ENCODE measurements at places on chromosomes 2 and 18. TPM values are rescaled to one million over a fixed set of nuclear protein-coding genes. Genes with fewer than 3 reads are reported as not detected.

FKBP7 gene
- 46.1 TPM for polyA plus RNA-seq

C2orf42 gene
- 14.4 TPM for polyA plus RNA-seq

PLGLB1 gene
- 15.9 TPM for polyA plus RNA-seq

CPSF3 gene
- 56.0 TPM for polyA plus RNA-seq

ZEB2 gene
- polyA plus RNA-seq = 2.2 TPM

ASPRV1 gene
- polyA plus RNA-seq = 7.7 TPM

MYO5B gene
- 0.42 TPM for polyA plus RNA-seq

SPATA3 gene
- not detected for polyA plus RNA-seq

PASK gene
- 32.6 TPM for polyA plus RNA-seq

CHRNG gene
- polyA plus RNA-seq = not detected

SALL3 gene
- polyA plus RNA-seq = 0.24 TPM

GALNT13 gene
- polyA plus RNA-seq = 10.9 TPM

STAT4 gene
- 5.1 TPM for polyA plus RNA-seq

TXNDC2 gene
- 0.41 TPM for polyA plus RNA-seq

RNF138 gene
- 37.8 TPM for polyA plus RNA-seq

B3GNT7 gene
- 0.06 TPM for polyA plus RNA-seq

COLEC12 gene
- 0.76 TPM for polyA plus RNA-seq

CXCR1 gene
- polyA plus RNA-seq = not detected

SCG2 gene
- 30.5 TPM for polyA plus RNA-seq

SF3B1 gene
- polyA plus RNA-seq = 1,143 TPM

D2HGDH gene
- polyA plus RNA-seq = 16.0 TPM

TGFA gene
- polyA plus RNA-seq = 0.85 TPM

FSHR gene
- 0.36 TPM for polyA plus RNA-seq

EPAS1 gene
- polyA plus RNA-seq = not detected

PLEK gene
- polyA plus RNA-seq = 0.10 TPM

CNDP1 gene
- 2.1 TPM for polyA plus RNA-seq

FLACC1 gene
- polyA plus RNA-seq = 1.3 TPM

Data from neural cell (in vitro differentiated cells).